ENCODE measurements at places on chromosomes 16 and 17.

DNA sequence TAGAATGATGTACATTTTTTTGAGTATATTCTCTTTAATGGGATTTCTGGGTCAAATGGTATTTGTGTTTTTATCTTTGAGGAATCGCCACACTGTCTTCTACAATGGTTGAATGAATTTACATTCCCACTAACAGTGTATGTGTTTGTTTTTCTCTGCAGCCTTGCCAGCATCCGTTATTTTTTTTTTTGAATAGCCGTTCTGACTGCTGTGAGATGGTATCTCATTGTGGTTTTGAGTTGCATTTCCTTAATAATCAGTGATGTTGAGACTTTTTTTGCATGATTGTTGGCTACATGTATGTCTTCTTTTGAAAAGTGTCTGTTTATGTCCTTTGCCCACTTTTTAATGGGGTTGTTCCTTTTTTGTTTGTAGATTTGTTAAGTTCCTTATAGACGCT lies 172.7 kb upstream of the CDH8 start:
- no peak for DNase-seq

DNA sequence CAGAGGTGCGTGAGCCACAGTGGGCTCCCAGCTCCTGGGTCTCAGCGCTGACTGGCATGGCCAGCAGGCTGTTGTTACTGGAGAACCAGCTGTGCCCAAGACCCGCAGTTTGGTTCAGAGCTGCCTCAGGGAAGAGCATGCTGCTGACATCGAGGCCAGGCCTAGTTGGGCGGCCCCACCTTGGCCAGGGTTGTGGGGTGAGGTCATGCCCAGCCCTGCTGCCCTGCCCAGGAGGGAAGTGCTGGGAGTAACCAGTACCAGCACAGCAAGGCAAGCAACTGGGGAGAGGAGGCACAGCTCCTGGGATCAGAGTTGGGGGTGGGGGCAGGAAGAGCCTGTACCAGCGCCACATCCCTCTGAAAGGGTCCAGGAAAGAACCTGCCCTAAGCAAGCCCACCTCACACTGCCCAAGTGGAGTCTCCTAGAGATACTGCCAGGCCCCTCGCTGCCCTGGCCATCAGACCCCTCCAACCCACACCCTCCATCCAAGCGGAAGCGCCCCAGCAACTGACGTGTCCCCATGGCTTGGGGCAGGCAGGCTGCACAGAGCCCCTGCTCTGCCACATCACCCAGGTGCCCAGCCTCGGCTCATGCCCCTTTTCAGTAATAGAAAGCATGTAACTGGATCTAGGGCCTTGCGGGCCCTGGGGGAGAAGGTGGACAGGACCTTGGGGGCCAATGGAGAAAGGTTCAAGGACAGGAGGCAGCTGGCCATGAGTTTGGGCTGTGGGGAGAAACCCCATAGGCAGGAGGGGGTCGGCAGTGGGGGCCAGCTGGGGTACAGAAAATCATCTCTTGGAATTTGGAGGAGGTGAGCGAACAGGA lies 990 bp downstream of the DOK4 start:
- peak; percentile 61 for DNase-seq

- DNase-seq = no peak
Measured at GRCh38 chr16:89210165-89210903, 7.2 kb upstream of the ZNF778 start.

DNA sequence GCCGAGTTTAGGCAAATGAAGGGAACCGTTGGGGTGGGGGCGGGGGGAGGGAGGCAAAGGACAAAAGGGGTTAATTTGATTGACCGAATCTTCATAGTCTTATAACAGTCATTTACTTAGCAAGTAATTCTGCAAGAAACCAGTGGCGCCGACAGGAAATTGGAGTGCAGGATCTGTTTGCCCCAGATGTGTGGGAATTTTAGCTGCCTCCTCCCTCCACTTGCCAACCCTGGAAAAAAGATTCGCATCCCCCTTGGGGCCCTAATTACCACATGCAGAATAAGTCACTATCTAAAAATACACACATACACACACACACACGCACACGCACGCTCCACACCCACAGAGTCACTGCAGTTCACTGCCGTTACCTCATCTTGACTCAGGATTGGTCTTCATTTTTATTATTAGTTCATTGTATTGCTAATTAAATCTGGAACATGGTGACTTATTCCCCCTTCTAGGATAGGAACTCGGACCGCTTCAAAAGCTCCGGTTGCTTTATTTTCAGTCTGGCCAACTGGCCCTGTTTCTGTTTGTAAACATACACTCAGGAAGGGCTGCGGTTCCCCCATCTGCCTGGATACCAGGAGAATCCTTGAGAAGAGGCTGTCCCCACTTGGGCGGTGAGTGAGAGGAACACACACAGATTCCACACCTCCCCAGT lies 241.6 kb upstream of the SALL1 start:
- no peak for DNase-seq

DNA sequence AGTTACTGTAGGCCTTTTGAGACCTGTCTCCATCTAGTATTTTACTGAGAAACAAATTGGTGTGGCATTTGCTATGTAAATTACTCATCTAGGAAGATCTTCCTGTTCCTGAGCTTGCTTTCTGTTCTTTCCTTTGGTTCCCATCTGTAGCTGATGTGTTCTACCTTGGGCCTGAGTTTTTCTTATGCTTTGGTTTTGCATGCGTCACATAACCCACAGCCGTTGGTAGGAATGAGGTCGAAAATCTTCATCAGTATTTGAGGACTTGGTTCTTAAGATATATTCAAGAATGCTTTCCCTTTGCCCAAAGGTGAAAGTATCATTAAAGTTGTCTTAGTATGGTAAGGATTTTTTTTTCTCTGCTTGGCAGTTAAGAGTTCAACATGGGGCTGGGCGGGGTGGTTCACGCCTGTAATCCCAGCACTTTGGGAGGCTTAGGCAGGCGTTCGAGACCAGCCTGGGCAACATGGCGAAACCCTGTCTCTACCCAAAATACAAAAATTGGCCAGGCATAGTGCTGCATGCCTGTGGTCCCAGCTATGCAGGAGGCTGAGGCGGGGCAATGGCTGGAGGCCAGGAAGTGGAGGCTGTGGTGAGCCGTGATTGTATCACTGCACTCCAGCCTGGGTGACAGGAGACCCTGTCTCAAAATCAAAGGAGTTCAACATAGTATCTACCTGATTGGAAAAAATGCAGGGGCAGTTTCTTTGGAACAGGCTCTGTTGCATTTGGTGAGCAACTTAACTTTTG lies 28.8 kb downstream of the IST1 start:
- DNase-seq = no peak

GRCh38 chr16:49503256-49504022 lies 129.8 kb downstream of the C16orf78 start:
- DNase-seq = no peak

GRCh38 chr17:50866950-50867362 lies 802 bp upstream of the TOB1 start:
- DNase-seq = peak; percentile 88

DNA sequence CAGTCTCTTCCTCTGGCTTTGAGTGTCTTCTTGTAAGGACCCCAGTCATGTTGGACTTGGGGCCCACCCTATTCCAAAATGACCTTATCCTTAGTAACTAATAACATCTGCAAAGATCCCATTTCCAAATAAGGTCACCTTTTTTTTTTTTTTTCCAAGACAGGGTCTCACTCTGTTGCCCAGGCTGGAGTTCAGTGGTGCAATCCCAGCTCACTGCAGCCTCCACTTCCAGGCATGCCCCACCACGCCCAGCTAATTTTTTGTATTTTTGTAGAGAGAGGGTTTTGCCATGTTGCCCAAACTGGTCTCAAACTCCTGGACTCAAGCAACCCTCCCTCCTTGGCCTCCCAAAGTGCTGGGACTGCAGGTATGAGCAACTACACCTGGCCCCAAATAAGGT lies 118.8 kb upstream of the GSE1 start:
- DNase-seq = no peak

DNA sequence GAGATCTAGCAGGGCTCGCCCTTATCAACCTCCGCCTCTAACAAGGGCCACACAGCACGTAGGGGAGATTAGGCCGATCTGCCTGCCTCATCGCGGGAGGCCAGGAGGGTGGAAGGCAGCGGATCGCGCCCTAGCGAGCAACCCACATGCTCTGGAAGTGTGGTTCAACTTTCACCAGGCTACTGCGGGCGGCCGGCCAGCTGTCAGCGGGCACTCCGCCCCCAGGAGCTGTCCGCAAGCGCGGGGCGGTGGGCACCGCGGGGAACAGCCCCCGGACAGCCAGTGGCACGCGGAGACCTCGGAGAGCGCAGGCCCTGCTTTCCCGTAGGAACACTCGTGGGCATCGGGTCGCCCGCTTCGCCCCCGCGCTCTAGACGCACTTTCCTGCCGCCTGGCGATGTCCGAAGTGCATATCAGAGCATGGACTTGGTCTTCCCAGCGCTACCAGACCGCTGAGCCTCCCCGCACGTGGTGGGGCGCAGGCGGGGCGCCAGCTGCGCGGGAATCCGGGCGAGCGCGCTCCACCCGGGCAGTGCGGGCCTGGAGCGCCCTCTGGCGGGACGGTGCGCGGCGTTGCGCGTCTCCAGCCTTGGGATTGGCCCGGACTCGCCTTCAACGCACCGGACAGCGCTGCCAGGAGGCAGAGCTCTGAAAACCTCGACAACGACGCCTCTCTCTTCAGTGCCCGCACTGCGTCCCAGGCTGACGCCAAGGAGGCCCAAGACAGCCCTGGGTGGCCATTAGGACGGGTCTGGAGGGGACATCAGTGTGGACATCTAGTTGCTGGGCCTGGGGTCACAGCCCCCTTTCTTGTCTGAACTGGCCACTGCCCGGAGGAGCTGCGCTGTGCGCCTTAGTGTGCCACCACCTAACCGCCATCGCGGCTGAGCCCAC lies 3.6 kb upstream of the ZNHIT3 start:
- DNase-seq = peak; percentile 91

GRCh38 chr17:43641416-43641815 lies 20.3 kb downstream of the MEOX1 start:
- DNase-seq = peak; percentile 47

DNA sequence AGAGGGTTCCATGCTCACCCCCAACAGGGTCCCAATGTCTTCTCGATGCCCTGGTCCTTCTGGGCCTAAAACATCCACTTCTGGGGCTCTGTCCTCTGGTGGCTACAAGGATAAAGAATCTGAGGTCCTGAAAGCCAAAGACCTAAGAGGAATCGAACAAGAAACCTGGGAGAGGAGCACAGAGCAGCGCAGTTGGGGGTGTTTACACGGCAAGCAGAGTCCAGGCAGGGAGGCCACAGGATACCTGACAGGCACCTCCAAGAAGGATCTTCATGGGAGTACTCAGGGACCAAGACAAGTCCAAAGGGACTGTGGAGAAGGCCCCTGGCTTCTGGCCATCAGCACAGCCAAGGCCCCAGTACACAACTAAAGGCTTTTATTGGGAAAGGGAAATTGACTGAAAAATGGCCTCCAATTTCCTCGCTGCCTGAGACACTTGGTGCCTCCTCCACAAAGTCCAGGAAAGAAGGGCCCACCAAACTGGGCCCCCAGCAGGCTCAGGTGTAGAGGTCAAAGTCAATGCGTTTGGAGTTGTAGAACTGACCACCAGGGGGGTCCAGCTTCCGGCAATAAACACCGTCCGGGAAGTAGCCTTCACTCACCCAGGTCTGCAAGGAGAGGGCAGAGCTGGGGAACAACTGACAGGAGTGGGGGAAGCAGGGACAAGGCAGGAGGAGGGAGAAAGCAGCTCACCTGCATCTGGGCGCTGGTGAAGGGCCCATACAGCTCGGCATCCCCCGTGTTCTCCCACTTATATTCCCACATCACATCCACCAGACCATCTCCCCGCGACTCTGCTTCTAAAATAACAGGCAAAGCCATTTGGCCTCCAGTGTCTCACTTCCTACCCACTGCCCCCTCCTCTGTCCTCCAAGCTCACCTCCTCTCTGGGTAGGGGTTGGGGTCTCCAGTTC lies 2.4 kb downstream of the CD2BP2 start:
- no peak for DNase-seq

DNA sequence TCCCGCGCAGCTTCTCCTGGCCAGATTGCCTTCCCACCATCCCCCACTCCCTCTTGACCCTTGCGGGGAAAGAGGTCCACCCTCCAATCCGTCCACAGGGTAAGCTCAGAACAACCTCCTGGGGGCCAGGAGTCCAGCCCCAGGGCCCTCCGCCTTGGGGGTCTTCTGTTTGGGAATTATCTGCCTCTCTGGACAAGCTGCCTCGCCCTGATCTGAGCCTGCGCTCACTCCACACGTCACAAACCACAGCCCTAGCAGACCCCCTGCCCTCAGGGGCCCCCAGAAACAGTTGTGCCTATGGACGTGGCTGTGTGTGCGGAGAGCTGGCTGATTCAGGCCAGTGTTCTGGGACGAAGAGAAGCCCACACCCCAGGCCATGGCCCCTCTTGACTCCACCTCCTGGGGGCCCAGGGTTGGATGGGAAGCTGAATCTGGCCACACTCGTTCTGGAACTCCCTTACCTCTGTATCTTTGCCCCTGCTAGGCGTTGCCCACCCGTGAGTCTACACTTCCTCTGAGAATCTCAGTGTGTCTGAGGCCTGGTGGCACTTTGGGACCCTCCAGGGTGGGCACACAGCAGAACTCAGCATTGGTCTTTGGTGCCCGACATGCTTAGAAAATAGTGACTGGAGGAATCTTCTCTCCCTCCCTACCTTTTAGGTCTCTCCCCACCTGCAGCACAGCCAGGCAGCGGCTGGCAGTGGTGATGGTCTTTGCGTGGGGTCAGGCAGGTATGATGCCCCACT lies 119.9 kb upstream of the SMURF2 start:
- no peak for DNase-seq

DNA sequence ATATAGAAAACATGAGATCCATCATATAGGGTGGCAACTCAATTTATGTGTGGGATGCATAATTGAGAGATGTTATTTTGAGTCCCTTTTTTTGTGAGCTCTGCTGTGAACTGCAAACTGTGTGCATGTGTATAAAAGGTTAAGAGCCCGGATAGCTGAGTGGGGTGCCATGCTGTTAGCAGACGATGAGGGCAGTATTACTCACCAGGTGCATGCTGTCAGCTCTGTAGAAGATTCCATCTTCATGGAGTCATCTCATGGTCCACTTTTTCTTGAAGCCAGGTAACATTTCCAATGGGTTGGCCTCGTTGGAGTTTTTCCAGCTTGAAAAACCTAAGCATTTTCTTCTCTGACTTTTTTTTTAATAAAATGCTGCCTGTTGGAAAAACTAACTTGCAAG lies 43.0 kb upstream of the RHBDL3 start:
- DNase-seq = no peak

DNA sequence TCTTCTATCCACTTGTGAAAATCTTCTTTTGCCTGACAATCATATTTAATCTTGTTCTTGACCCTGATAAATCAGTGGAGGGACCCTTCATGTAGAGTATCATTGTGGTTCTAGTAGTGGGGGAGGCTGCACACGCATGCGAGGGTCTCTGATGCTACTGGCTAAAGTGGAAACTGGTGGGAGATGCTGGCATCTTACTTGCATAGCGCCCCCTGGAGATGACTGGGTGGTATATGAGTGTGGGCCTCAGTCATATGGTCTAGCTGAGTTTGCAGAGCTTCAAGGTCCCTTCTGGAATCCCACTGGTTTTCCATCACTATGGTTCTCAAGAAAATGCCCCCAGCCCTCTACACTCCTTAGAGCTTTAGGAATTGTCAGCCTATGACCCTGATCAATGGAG lies 236.4 kb upstream of the AXIN2 start:
- DNase-seq = no peak

Data from stomach (tissue), 19 donors.